ENCODE measurements at places on chromosomes 16 and 17. TPM values are rescaled to one million over a fixed set of nuclear protein-coding genes. Genes with fewer than 3 reads are reported as not detected.

LAT gene
- 234 TPM for total RNA-seq

FSCN2 gene
- 0.52 TPM for total RNA-seq

NR1D1 gene
- 8.7 TPM for total RNA-seq

SCNN1B gene
- total RNA-seq, result not detected

- no peaks in the 10 kb centered on the region for H3K27me3 ChIP-seq
- peaks cover 12% of the 10 kb centered on the region for H3K4me1 ChIP-seq
- H3K4me3 ChIP-seq, result no peak overlapping the region
Measured at GRCh38 chr17:75758131-75758905, 6.7 kb downstream of the GALK1 start.

DNA sequence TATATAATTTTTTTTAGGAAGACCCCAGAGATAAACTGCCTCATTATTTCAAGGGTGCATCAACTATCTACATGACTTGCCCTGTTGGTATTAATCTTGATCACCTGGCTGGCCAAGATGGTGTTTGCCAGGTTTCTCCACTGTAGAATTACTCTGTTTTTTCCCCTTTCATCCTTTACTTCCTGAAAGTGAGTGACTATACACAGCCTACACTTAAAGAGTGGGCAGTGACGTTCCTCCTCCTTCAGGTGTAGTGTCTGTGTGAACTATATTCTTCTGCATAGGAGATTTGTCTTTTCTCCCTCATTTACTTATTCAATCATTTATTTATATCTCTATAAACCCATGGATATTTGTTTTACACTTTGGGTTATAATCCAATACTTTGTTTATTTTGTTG lies 246.7 kb downstream of the IRF8 start:
- H3K4me3 ChIP-seq, result no peak overlapping the region
- DNase-seq, result no peak
- peaks cover 2% of the 10 kb centered on the region for H3K27me3 ChIP-seq
- H3K36me3 ChIP-seq, result no peaks in the 10 kb centered on the region
- H3K4me1 ChIP-seq, result no peaks in the 10 kb centered on the region
- H3K27ac ChIP-seq, result no peak overlapping the region

DNA sequence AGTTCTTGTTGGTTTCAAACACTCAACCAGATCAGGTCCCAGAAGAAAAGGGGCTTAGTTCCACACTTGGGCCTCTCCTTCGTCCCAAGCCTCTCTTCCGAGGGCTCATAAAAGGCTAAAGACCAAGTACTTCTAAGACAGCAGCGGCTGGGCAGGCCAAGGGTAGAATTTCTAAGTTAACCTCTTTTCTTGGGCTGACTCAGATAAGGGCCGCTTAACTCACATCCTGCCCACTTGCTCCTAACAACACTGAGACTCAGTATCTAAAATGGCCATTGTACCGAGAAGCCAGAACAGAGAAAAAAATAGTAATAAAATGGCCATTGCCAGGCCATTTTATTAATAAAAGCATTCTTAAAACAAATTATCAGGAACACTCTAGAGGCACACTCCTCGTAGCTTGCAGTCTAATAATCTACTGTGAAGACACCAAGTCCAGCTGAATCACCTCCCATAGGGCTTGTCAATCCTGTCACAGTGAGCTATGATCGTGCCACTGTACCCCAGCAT lies 42.1 kb downstream of the RANBP10 start:
- H3K4me3 ChIP-seq, result no peak overlapping the region
- peaks cover 11% of the 10 kb centered on the region for H3K36me3 ChIP-seq
- H3K4me1 ChIP-seq, result peaks cover 12% of the 10 kb centered on the region
- H3K27me3 ChIP-seq, result no peaks in the 10 kb centered on the region

DNA sequence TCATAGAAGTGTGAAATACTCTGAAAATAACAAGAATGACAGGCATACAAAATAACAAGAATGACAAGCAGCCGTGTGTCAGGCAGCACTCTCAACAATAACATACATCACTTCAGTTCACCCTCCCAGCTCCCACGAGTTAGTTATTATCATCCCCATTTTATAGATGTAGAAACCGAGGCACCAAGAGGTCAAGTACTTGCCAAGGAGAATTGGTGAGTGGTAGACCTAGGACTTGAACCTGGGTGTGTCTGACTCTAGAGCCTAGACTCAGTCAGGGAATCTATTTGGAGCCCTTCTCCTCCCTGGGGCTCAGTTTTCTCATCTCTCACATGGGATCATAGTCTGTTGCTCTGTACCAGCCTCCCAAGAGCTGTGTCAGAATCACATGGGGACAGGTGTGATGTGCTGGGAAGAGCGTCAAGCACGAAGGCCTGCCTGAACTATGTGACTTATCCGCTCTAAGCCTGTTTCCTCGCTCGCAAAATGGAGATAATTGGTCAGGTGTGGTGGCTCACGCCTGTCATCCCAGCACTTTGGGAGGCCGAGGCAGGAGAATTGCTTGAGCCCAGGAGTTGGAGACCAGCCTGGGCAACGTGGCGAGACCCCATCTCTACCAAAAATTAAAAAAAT lies 19.4 kb upstream of the PHOSPHO1 start:
- H3K4me3 ChIP-seq, result no peak overlapping the region
- H3K4me1 ChIP-seq, result no peaks in the 10 kb centered on the region
- no peak for DNase-seq
- H3K36me3 ChIP-seq, result no peaks in the 10 kb centered on the region
- no peak overlapping the region for H3K27ac ChIP-seq
- H3K27me3 ChIP-seq, result peaks cover 11% of the 10 kb centered on the region

- H3K27me3 ChIP-seq, result peaks cover 5% of the 10 kb centered on the region
- H3K4me3 ChIP-seq, result peak within 1 kb of the TSS; percentile 53
- peak within 1 kb of the TSS; percentile 44 for H3K27ac ChIP-seq
- H3K36me3 ChIP-seq, result no peaks in the 10 kb centered on the region
- H3K4me1 ChIP-seq, result peaks cover 7% of the 10 kb centered on the region
Measured at GRCh38 chr16:2829501-2830354, at the start of gene ZG16B. TSS of gene ZG16B (plus strand) at chr16:2830303. CDS start at chr16:2830442, 139 bp downstream.

- DNase-seq, result no peak
- peak overlapping the region; percentile 57 for H3K4me3 ChIP-seq
- no peaks in the 10 kb centered on the region for H3K27me3 ChIP-seq
Measured at GRCh38 chr16:31063495-31063842, 10.6 kb downstream of the ZNF668 start.

DNA sequence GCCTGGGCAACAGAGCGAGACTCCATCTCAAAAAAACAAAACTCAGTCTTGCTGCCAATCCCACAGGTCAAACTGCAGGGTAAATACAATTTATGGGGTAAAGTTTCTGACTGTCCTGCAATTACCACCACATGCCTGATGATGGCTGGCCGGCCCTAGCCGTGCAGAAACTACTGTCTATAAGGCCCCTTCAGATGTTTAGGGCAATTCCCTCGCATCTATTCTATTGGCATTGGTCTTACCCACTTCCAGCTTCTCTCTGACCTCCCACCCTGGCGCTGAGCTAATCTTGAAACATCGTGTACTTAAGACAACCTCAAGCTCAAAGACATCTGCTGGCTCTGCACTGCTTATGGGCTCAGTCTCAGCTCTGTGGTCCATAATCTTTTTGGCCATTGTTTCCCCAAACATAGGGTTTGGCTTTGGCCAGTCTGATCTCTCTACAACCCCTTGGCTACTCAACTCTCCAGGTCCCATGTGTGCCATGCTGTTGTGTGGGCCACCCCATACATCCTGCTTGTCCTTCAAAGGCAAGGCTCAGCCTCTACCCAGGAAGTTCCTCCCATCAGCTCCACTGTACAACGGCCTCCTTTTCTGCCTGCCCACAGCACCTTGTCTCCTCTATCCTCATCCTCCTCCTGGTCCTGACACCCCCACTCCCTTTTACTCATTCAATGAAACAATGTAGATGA lies 16.6 kb downstream of the MAP3K14 start:
- no peak for DNase-seq
- no peak overlapping the region for H3K4me3 ChIP-seq
- H3K27ac ChIP-seq, result peak overlapping the region; percentile 80
- peaks cover 79% of the 10 kb centered on the region for H3K4me1 ChIP-seq
- no peaks in the 10 kb centered on the region for H3K27me3 ChIP-seq

DNA sequence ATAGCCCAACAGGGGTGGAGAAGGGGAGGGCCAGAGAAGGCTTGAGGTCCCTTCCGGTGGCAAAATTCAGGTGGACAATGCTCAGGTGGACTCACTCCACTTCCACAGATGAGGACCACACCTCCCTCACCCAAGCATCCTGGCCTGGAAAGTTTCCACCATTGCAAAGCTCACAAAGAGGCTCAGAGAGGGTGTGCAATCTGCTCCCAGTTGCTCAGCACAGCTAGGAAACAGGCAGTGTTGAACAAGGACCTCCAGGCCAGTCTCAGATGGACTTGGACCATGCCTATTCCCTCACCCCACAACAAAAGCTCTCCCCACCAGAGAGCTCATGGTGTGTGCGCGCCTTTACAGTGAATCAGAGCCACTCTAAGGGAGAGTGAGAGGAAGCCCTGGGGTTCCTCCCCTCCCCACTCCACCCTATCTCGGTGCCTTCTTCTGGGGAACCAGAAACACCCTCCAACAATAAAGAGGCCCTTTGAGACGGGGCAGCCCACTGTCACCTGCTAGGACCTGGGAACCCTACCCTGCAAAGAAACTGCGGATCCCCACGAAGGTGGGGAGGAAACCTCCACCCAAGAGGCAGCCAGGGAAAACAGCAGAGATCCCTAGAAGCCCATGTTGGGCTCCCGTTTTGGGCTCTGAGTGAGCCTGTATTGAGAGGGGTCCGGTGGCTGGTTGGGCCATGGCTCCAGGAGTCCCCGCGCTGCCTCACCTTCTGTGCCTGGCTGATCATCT lies 1.6 kb downstream of the FAM83G start:
- peaks cover 6% of the 10 kb centered on the region for H3K36me3 ChIP-seq
- peak overlapping the region; percentile 91 for H3K4me3 ChIP-seq
- H3K4me1 ChIP-seq, result peaks cover 22% of the 10 kb centered on the region
- DNase-seq, result no peak

GRCh38 chr17:35297666-35298065 lies 54.8 kb downstream of the SLFN5 start:
- H3K4me1 ChIP-seq, result no peaks in the 10 kb centered on the region
- no peak overlapping the region for H3K27ac ChIP-seq
- H3K36me3 ChIP-seq, result peaks cover 12% of the 10 kb centered on the region
- no peak overlapping the region for H3K4me3 ChIP-seq
